ENCODE measurements at places on chromosomes 1 and 21. TPM values are rescaled to one million over a fixed set of nuclear protein-coding genes. Genes with fewer than 3 reads are reported as not detected.

Gene ECM1
- 4,054 TPM for polyA plus RNA-seq

Gene DIO1
- polyA plus RNA-seq: 0.31 TPM

Gene C1orf216
- polyA plus RNA-seq: 2.4 TPM

Gene SHE
- polyA plus RNA-seq: 2.1 TPM

Gene FMOD
- 4.4 TPM for polyA plus RNA-seq

Gene DENND2D
- 39.1 TPM for polyA plus RNA-seq

Gene LEPROT
- 26.4 TPM for polyA plus RNA-seq

Gene PODN
- 8.3 TPM for polyA plus RNA-seq
